ENCODE measurements at places on chromosomes 12 and 14.
A peak's percentile ranks its signal among the peaks of the same experiment; 100 is the strongest.

DNA sequence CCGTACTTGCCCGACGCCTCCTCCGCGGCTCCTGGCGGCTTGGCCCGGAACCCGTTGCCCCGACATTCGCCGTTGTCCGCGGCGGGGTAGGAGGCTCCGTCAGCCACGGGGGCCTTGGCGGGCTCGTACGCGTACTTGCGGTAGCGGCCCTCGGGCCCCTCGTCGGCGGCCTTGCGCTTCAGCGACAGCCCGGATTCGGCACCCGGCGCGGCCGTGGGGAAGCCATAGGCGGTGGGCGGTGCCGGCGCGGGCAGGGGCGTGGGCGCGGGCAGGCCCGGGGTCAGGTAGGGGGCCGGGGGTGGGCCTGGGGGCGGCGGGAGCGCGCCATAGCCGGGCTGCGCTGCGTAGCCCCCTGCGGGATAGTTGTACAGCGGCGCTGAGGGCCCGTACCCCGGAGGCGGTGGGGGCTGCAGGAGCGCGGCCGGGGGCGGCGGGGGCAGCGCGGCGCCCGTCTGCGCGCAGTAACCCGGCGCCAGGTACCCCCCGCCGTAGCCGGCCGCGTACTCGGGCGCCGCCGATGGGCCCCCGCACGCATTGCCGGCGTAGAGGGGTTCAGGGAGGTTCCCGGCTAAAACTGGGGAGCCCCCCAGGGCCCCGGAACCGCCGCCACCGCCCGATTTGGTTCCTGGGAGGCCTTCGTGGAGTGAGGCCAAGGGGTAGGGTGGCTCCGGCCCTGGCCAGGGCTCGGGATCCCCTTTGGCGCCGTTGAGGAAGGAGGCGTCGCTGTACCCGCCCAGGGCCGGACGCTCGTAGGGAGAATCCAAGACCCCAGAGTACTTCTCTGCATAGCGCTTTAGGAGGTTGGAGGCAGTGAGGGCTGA lies 26.9 kb downstream of the FIGNL2 start:
- no peak for DNase-seq

GRCh38 chr12:131796754-131797587 lies 31.2 kb upstream of the MMP17 start:
- no peak for DNase-seq

DNA sequence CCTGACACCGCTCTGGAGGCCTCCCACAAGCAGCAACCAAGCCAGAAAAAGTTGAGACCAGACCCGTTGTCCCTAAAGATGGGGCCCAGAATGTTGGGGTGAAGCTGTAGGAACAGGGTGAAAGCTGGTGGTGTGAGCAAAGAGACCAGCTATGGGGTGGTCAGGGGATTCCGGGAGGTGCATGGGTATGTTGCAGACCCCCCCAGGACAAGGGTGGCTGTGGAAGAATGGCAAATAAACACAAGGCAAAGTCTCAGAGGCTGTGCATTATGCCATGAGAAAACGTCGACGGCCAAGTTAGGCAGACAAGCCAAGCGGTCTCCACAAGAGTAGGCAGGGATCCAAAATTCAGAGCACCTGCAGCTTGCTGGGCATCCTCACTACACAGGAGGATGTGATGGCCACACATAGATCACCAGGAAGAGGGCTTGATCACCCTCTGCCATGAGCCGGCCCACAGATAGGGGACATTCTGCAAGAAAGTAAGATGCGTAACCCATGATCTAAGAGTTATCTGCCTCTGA lies 58.8 kb upstream of the KCNA1 start:
- peak; percentile 64 for DNase-seq

DNA sequence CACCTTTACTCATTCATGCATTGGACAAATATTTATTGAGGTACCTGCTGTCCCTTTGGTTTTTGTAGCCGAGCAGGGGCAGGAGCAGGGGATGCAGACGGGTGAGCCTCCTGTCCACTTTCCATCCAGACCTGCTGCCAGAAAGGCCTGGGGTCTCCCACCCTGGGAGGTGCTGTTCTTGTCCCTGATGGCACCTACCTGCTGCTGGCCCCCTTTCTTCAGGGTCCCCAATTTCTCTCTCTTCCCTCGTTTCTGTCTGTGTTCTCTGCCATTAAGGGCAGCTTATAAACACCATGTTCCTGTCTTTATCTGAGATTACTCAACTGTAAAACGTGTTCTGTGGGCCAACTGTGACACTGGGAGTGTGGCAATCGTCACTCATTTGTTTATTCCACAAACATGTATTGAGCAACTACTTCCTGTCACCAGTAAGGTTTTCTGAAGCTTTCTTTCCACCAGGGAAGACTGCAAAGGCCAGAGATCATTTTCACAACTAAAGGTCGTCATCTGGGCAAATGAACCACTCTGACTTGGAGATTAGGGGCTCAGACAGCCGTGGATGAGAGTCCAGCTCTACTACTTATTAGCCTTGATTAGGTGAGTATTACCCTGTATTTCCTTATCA lies at the start of gene HAL:
Gene HAL, minus strand, starts transcription at position 311 of the 625 bp plus-strand sequence. CDS start 434 bp downstream, outside the sequence.
- DNase-seq: no peak

DNA sequence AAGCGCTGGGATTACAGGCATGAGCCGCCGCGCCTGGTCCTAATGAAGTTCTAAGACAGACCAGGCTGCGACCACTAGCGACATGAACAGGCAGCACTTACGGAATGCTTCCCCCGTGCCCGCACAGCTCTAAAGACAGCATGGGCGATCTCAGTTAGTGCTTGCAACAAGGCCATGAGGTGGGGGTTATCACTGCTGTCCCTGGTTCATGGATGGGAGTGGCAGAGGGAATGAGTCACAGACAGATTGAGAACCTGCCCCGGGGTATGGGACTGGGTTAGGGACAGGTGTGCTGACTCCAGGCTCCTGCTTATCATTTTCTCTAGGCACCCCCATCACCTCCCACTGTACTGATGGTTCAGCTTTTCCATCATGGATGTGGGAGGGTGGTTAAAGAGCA lies 160.9 kb downstream of the VRK1 start:
- no peak for DNase-seq
